ENCODE measurements at places on chromosomes 7 and 10. TPM values are rescaled to one million over a fixed set of nuclear protein-coding genes. Genes with fewer than 3 reads are reported as not detected.

DNA sequence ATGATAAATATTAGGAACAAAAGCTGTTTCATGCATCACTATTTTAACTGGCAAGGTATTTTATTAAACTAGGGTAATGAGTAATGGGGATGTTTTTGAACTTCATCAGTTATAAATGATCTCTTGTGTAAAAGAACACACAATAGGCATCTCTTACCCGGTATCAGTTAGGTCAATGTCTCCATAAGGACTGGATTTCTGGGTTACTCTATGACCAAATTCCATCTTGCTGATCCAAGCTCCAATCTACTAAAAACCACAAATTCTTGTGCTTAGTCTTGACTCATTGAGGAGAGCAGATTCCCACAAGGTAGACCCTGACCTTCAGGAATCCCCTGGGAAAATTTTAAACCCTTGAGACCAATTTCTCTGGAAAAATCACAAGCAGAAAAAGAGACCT is 1167.7 kb downstream of the XPNPEP1 start:
- no peak for DNase-seq

- no peak for DNase-seq
These were observed 34.0 kb downstream of the SVIL start for GRCh38 chr10:29600821-29601220.

GRCh38 chr10:21624951-21625350 is 90.9 kb downstream of the MLLT10 start:
- no peak for DNase-seq

DNA sequence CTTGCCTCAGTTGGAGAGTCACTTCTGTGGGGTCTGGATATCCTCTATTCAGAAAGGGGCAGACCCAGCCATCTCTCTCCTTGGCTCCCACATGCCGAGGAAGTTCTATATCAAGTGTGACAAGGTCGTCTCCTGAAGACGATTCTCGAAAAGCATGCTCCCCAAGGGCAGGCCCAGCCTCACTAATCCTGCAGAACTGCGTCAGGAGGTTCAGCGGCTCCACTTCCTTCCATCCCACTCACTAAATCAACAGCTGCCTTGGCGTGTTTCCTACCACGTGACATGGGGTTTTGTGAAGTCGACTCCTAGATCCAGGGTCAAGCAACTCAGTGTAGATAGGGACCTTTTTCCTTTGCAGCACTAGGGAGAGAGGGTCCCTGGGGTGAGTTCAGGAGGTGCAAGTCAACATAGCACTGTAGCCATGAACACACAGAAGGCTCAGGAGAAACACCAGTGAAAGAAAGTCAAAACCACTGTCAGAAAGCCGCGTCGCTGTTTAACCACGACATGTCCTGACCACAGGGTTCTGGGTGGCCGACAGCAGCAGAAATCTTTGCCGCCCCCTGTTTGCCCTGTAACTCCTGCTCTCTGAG is 156.4 kb downstream of the PRPF18 start:
- peak; percentile 34 for DNase-seq

DNA sequence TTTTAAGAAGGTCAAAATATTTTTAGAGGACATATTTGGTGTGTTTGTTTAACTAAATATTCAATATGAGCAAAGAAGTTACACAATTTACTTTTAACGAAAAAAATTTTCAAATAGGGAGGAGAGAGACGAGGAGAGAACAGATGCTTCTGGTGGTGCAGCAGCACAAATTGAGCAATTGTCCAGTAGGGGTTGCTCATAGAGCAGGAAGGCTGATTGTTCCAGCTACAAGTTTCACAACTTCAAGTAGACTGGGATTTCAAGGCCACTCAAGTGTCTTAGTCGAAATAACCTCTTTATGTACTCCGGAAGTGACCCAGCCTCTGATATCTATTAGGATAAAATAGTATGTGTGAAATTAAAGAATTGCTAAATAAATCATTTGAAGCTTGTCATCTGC is 197.9 kb downstream of the HDAC9 start:
- DNase-seq, result no peak

GRCh38 chr10:80686734-80687475 is 149.2 kb downstream of the SH2D4B start:
- no peak for DNase-seq

DNA sequence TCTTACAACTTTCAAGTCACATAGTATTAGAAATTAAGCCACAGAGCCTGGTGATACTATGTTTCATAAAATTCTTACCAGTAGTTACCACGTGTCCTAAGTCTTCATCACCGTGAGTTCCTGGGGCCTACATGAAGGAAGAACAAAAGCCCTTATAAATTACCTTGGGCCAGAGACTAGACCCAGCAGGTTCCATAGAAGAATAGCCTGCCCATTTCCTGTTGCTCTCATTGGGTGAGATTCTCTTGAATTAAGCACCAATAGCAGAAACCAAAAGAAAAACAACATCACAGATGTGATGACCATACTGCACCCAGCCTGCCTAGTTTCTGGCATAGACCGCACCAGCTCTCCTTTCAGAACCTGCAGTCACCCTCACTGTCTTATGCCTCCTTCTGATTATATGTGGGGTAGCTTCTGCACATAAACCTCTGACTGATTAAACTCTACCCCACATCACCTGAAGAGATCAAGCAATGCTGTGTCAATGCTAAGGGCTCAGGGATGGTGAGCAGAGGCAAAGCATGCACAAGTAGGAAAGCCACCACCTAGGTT is 18.0 kb upstream of the SEM1 start:
- no peak for DNase-seq

DNA sequence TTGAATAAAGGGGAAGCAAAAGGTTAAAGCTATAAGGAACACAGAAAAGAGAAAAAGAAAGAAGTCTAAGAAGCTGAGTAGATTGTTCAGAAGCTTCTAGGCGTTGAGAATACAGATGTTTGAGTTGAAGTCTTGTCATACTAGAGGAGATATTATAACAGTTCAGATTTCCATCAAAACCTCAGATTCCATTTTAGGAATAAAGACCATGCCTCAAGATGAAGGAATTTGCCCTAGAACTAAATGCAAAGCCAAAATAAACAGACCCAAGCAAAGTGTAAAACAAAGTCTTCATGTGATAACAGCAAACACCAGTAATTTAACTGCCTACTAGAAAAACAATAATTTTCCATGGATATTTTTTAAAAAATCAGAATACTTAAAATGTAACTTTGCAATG is 476.5 kb upstream of the POT1 start:
- no peak for DNase-seq

- no peak for DNase-seq
These were observed 52.2 kb downstream of the COL17A1 start for GRCh38 chr10:104033401-104033930.

GRCh38 chr7:106039486-106040060 is 72.5 kb downstream of the SYPL1 start:
- no peak for DNase-seq

GRCh38 chr10:34956756-34957155 is 133.4 kb downstream of the CUL2 start:
- DNase-seq, result no peak

- DNase-seq, result no peak
These were observed 4.3 kb downstream of the ANKRD1 start for GRCh38 chr10:90916392-90917237.

DNA sequence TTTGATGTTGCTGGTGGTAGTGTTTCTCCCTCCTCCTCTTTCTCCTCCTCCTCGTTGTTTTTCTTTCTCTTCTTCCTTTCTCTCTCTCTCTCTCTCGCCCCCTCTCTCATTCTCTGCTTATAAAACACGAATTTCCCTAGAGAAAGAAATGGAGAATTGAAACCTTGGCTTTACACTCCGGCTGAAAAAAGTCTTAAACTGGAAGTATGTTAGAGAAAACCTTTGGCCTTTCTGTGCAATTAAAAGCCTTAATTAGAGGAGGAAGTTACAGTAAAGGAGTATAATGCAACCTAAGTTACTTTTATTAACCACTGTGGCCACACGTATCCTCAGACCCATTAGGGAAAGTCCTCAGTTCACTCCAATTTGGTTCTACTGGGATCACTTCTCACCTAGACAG is 501.7 kb upstream of the SORCS1 start:
- no peak for DNase-seq

GRCh38 chr7:3767917-3768777 is 467.1 kb downstream of the SDK1 start:
- no peak for DNase-seq

DNA sequence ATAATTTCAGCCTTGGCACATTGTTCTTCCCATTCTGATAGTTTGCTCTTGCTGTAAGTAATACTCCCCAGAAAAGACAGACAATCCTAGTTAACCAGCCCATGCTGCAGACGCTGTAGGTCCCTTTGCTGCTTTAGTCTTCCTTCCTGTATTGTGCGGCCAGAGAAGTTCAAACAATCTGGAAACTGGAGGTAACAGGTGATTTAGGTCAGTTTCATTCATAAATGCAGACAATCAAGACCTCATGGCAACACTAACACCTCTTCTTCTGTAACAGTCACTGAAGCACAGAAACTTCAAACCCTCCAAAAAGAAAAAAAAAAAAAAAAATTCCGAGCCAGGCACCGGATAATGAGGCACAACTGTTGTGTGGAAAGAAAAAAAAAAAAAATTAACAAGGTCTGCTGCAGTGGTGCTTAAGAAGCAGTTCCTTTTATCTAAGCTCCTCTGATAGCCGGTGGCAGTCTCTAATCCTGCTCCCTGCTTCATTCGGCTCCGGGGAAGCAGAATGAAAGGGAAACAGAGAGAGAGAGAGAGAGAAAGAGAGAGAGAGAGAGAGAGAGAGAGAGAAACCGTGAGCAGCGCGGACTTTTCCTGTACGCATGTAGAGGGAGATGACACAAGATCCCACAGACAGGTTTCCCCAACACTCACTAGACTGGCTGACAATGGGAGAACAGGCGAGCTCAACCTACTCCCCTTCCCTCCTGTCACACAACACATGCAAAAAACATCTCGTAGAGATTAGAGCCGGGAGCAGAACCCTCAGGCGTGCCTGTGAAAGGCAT is at the start of gene SEMA3A:
SEMA3A (minus strand) TSS at position 306 of the 788 bp plus-strand sequence; CDS start at position 103, 203 bp downstream.
- DNase-seq, result peak; percentile 53

DNA sequence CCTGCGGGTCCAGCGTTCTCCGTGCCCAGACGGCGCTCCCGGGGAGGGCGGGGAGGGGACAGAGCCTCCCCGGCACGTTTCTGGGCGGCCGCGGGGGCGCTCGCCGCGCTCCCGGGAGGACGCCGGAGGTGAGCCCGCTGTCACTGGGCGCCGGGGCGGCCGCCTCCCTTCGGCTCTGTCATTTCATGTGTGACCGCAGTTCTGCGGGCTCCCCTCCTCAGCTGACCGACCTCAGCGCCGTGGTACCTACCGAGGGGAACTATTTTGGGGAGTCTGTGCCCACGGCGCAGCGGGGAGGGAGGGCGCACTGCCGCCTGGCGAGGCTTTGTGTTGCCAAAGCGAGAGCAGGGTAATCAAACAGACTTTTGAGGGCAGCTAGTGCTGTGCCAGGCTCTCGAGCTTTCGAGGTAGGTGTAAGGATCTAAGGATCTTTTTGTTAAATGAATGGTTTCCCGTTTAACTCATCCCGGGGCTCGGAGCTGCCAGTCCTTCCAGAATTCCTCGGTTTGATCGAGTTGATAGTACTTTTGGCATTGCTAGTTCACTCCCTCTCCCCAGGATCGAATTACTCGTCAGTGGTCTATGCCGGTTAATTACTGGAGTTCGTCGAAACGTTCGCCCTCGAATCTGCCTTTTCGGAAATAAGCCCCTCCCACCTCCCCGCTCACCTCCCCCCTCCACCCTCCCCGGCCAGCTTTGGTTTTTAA is 1.9 kb downstream of the ARID5B start:
- DNase-seq, result peak; percentile 83

- no peak for DNase-seq
These were observed 49.9 kb upstream of the TMEM26 start for GRCh38 chr10:61503051-61503450.

- no peak for DNase-seq
These were observed 19.9 kb upstream of the LMOD2 start for GRCh38 chr7:123635551-123636359.

DNA sequence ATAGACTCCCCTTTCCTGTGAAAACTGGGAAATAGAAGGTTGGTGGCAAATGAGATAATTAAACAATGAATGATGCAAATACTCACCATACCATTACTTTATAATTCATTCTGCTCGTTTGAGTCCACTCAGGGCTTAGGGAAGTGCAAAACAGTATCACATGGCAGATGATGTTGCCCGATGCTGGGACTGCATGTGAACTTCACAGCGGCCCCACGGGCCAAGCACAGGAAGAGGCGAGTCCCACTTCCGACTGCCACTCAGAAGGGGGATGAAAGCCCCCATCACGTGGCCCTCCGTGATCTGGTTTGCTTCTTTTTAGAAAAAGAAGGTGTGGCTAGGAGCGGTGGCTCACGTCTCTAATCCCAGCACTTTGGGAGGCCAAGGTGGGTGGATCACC is 71.5 kb downstream of the PRPF18 start:
- DNase-seq, result peak; percentile 40

The ITGA8 gene
- total RNA-seq, result not detected

The OPALIN gene
- not detected for total RNA-seq

The IL6 gene
- total RNA-seq, result 0.64 TPM

The VWA2 gene
- total RNA-seq, result not detected

The NME8 gene
- total RNA-seq, result not detected

The SFRP5 gene
- total RNA-seq, result 0.23 TPM

The VWDE gene
- 4.8 TPM for total RNA-seq

The NXPH1 gene
- not detected for total RNA-seq

The SUN3 gene
- total RNA-seq, result not detected

The C1QL3 gene
- not detected for total RNA-seq
